Gastroesophageal sphincter (tissue), 4 donors: ENCODE measurements at places on chromosomes 5 and 9.

DNA sequence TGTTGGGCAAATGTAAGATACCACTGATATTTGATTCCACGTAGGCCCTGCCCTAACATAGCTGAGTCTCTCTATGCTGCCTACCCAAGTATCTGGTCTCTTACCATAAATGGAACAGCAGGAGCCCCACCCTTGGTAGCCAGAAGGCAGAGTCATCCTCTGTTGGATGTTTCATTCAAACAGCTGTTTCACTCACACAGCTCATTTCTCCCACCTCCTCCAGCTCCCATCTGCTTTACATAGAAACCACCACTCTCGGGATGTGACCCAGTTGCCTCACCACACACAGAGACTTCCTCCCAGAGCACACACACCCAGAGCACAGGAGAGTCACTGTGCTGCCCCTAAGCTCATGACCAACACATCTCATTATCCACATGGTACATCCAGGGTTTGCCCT lies 165.3 kb downstream of the TMEM167A start:
- ATAC-seq: no peak

- ATAC-seq: peak; percentile 90
Observed at GRCh38 chr9:1050125-1050895, at the start of gene DMRT2. DMRT2 (plus strand) TSS chr9:1050357; CDS start chr9:1051614, 1,257 bp downstream.

GRCh38 chr9:133779516-133780403 lies 41.6 kb upstream of the SARDH start:
- ATAC-seq: no peak

DNA sequence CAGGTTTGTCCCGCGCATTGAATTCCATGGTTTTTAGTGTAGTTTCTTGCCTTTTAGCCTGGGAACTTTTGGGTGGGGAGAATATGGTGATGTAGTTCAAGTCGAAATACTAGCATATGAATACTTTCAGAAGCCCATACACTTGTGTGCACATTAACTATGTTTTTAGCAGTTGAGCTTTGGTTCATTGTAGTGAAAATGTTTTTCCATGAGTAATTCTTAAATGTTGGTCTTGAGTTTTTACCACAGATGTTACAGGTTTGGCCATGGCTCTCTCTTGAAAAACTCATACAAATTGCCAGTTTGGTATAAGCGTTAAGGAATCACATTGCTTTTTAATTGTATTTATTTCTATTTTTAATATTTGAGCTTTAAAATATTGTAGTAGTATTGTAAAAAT lies 45.6 kb downstream of the TRIO start:
- ATAC-seq: no peak

GRCh38 chr5:122311961-122312590 lies at the start of gene SNCAIP:
SNCAIP (plus strand) TSS chr5:122312237; CDS start chr5:122391135, 78,898 bp downstream.
- ATAC-seq: peak; percentile 83

GRCh38 chr9:69180670-69181069 lies 6.6 kb downstream of the TJP2 start:
- ATAC-seq: peak; percentile 71

GRCh38 chr5:170273968-170274710 lies 23.4 kb downstream of the LCP2 start:
- no peak for ATAC-seq

- ATAC-seq: no peak
Observed at GRCh38 chr9:133887540-133888047, 104.5 kb downstream of the VAV2 start.

GRCh38 chr9:90836411-90837080 lies 34.9 kb downstream of the SYK start:
- ATAC-seq: no peak

DNA sequence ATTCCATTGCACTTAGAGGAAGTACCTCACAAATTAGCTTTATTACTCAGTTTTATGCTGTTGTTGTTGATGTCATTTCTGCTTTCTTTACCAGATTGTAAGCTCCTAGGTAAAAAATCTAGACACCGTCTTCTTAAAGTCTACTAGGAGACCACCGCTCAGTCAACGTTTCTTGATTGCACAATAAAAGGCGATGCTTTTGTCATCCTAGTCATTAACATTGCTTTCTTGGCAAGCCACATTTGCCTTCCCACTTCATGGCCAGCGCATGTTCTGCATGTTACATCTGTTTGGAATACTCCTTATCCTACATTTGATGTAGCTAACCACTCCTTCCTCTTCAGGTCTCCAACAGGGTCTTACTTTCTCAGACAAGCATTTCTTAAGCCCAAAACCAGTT lies 464.0 kb upstream of the TUSC1 start:
- no peak for ATAC-seq
